Activated T-cell treated with anti-CD3 and anti-CD28 coated beads, Interleukin-2, amount 50 U/mL, for 48 hours (primary cell): ENCODE measurements at places on chromosomes 1 and 21.
A peak's percentile ranks its signal among the peaks of the same experiment; 100 is the strongest.

DNA sequence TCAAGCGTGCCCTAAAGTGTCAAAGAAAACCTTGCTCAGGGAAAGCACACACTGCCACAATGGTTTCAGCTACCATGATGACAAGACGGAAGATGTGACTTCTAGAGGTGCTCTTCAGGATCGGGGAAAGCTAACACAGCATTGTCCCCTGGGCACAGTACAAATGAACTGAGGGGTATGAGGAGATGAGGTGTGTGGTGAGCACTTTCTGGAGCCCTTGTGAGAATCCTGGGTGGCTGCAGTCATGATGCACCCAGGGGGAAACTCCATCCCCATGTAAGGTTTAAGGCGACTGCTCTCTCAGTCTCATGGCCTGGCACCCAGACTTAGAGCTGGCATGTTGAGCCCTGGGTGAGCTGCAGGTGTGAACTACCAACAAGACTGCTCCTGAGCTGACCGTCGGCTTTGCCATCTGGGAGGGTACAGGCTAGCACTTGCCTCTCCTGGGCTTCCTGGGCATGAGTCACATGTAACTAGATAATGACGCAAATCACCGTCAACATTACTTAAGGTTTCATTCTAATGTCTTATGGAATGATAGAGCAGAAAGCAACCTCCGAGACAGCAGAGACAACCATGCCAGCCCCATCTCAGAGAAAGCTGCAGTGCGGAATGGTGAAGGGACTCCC, 144.6 kb downstream of the CLIC6 start:
- DNase-seq, result no peak

- no peak for DNase-seq
Measured at GRCh38 chr1:169110236-169110635, 3.7 kb downstream of the ATP1B1 start.

- no peak for DNase-seq
Measured at GRCh38 chr1:85142753-85143152, 58.1 kb downstream of the SYDE2 start.

- no peak for DNase-seq
Measured at GRCh38 chr1:52569449-52570210, 16.7 kb upstream of the TUT4 start.

DNA sequence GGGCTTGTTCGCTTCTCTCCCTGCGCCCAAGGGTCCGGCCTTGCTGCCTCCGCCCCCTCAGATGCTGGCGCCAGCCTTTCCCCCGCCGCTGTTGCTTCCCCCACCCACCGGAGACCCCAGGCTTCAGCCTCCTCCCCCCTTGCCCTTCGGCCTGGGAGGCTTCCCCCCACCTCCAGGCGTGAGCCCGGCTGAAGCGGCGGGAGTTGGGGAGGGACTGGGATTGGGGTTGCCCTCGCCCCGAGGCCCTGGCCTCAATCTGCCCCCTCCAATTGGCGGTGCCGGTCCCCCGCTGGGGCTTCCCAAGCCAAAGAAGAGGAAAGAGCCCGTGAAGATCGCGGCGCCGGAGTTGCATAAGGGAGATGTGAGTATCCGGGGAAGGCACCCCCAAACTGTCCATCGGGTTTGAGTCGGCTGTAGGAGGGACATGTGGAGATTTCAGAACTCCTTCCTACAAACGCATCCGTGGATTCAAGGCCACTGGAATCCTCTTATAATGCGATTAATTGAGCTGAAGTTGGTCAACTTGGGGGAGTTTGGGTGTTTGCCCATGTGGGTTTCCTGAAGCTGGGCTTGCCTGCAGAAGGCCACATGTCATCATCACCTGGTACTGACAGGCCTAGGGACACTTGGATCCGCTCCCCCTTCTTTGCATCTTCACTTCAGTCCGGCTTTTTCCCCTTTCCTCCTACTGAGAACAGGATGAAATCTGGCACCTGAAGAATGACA, 707 bp downstream of the PRCC start:
- DNase-seq, result no peak

GRCh38 chr1:230759369-230760065, 12.3 kb downstream of the CAPN9 start:
- DNase-seq, result no peak

GRCh38 chr1:181222972-181223505, 134.5 kb downstream of the IER5 start:
- no peak for DNase-seq

DNA sequence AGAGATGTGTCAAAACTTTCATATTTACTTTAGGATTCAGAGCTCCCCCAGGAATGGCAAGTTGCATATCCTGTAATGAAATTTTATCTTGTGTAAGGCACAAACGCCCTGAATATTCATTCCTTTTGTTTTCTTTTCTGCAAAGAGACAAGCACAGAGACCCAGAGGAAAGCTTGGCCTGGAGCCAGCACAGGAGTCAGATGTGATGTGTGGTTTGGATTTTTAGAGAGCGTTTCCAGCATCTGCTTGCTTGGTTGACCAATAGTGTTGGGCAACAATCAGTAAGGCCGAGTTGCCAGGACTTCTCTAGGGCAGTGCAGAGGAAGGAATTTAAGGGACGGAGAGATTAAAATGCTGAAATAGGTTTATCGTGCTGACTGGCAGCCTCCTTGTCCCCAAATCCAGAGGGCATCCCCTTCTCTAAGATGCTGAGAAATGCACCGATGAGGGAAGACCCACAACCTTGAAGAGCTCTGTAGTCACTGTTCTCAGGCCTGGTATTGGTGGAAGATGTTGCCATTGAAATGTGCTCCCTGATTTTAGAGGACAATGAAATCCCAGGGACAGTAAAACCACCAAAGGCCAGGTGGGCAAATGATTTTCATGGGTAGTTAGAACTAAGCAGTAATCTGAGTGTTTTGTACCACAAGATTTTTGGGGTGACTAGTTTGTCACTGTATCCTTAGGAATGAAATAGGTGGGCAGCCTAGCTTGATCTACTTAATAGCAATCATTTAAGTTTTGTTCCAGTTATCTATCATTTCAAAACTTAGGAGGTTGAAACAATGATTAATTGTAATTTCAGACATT, 37.9 kb upstream of the RHOU start:
- no peak for DNase-seq

DNA sequence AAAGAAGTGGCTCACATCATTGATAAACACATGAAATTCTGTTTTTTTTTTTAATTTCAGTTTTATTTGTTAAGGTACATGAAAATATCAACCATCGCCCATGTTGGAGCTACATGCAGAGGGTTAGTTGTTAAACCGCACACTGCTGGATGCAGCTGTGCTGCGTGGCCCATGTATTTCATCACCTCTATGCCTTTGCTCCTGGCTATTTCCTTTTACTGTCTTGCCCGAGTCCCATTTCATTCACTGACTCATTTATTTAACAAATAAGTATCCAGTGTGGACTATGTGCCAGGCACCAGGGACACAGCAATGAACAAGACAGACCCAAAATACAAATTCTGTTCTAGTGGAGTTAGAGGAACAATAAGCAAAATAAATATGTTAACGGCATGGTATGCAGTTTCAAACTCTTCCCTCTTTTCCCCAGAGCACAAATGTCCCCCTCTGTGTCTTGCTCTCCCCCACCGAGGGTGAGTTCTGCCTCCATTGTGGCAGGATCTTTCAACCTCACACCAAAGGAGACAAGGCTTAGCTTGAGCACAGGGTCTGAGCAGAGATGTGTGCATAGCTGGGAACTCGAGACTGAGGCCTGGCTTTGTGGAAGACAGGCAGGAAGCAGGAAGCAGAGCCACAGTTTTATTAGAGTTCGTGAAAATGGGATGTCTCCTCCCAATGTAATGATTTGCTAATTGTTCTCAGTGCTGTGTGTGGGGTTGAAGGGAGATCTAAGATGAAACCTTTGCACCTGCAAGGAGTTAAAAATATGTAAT, 44.6 kb downstream of the MAN1C1 start:
- no peak for DNase-seq

GRCh38 chr1:221761354-221762002, 19.6 kb upstream of the DUSP10 start:
- DNase-seq, result no peak

DNA sequence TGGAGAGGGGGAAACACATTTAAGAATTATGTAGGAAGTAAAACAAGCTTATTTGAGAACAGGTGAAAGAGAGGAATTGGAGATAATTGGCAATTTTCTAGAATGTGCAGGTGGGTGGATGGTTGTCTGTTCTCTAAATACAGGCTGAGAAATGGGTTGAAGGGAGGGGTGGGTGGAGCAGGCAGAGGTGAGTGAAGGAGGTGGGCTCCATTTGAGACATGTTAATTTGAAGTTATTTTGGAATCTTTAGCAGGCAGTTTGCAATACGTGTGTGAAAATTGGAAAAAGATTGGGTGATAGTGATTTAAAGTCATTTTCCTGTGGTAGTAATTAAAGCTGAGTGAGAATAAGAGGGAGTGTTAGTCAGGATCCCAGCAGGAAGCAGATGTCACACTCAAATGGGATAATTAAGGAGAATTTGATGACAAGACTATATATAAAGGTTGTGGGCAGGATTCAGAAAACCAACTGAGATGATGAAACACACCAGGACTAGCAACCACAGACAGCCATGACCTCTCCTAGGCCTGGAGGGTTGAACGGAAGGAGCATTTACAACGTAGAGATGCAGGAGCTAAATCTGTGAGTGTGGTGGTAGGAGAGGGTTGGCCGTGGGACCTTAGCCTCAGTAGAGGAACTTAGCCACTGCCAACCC, 40.6 kb downstream of the CHRM3 start:
- DNase-seq, result no peak

DNA sequence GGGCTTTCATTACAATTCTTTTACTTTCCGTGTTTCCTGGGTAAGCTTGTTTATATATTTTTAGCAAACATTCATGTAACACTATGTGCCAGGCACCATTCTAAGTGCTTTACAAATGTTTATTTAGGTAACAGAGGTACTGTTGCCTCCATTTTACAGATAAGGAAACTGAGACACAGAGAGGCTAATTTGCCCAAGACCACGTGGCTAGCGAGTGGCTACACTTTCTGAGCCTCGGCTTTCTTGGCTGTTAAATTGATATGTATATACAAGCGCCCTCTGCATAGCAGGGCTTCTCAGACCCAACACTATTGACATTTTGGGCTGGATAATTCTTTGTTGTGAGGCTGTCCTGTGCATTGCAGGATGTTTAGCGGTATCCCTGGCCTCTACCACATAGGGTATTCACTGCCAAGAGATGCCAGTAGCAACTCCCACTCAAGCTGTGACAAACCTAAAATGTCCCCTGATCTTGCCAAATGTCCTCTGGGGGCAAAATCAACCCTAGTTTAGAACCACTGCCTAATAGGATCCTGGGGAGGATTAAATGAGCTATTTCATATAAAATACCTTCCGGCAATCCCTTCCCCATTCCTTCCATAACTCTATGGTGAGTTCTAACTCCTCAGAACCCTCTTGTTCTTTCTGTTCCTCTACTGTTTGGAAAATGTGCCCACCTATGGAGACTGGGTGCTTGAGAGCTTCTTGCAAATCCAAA, 17.2 kb upstream of the ID3 start:
- DNase-seq, result no peak

DNA sequence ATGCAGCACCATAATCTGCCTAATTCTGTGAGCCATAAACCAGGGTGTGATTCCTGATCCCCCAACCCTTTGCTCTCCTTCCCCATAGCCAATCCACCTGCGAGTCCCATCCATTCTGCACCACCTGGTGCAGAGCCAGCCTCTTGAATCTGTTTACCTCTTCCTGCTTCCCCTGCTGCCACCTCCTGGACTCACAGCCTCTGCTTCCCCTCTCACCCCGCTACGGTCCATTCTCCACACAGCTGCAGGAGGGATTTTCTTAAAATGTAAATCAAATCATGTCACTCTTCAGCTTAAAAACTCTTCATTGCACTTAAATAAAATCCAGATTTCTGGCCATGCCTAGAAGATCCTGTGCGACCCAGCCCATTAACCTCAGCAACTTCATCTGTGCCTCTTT, 186.7 kb downstream of the FOXD2 start:
- peak; percentile 2 for DNase-seq

GRCh38 chr1:92480813-92481598, 5.7 kb downstream of the GFI1 start:
- DNase-seq, result no peak

DNA sequence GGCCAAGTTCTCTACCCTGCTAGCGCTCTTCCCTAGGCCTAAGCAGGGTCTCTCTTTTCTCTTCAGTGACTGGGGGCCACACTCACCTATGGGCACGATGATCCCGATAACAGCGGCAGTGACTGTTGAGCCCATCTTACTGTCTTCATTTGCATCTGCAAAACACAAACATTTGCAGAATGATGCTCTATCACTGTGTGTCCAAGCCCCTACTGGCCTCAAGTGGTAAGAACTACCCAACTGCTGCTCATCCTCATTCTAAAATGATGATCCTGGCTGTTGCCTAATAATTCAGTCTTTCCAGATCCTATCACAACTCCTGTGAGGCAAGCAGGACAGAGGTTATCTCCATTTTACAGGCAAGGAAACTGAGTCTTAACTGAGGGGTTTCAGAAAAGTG, 16.7 kb upstream of the MAGOH start:
- DNase-seq, result no peak

DNA sequence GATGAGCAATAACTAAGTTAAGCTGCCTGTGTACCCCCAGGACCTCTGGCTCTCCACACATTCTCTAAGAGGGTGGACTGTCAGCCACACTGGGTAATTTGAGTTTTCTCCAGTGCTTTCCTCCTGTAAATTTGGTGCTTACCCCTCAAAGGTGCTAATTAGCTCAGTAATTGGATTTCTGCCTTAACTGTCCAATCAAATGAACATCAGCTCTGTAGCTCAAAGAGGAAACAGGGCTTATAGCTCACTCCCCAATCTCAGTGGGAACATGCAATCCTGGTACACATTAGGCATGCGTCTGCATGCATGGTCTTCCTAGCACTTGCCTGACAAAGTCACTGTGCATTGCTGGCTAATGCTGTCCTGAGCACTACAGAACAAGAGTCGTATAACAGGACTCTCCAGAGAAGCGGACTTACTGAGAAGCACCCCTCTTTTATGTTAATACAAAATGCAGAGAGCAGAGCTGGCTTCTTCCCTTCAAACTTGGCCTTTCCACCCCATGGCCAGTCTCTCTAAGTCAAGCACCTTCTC, 110.1 kb downstream of the NTPCR start:
- no peak for DNase-seq

DNA sequence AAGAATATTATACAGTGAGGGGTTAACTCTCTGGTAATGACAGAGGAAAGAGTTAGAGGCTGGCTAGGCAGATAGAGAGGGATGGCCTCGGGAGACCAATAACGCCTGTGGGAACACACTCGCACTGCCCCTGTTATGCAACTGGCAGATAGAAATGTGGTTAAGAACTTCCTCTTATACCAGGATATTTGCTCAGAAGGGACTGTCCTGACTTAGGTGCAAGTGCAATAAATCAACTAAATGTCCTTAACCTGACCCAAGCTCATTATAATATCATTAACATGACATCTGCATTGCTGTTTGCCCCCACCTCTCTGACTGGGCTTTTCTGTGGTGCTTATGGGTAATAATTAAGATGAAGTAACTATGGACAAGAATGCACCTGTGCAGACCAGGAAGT, 1518.0 kb downstream of the NCAM2 start:
- DNase-seq, result no peak

GRCh38 chr1:66679140-66679539, 73.1 kb upstream of the DYNLT5 start:
- no peak for DNase-seq

- peak; percentile 80 for DNase-seq
Measured at GRCh38 chr1:204445860-204446412, 34.3 kb upstream of the PPP1R15B start.

- DNase-seq, result no peak
Measured at GRCh38 chr21:44984428-44984791, 44.6 kb downstream of the SLX9 start.
